Stomach (tissue), 19 donors: ENCODE measurements at places on chromosomes 6 and 20. TPM values are rescaled to one million over a fixed set of nuclear protein-coding genes. Genes with fewer than 3 reads are reported as not detected.

- H3K36me3 ChIP-seq, result no peaks in the 10 kb centered on the region
- H3K27ac ChIP-seq, result peak overlapping the region; percentile 6
- no peaks in the 10 kb centered on the region for H3K27me3 ChIP-seq
- no peaks in the 10 kb centered on the region for H3K4me1 ChIP-seq
Measured at GRCh38 chr6:32668226-32668747, 1.8 kb upstream of the HLA-DQB1 start.

DNA sequence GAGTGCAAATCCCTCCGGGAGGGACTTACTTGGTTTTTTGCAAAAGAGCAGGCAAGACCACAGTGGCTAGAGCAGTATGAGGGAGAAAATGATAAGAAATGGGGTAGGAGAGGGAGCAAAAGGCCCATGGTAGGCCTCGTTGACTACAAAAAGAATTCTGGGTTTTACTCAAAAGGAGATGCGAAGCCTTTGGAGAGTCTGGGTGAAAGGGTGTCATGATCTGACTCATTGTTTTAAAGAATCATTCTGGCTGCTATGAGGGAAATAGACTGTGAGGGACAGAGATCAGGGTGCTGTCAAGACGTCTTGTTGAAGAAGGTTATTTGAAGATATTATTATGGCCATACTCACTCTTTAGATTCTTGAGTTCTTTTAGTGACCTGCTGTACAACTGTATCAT is 13.0 kb downstream of the TBC1D32 start:
- no peaks in the 10 kb centered on the region for H3K4me1 ChIP-seq
- no peak overlapping the region for H3K4me3 ChIP-seq
- H3K27me3 ChIP-seq, result no peaks in the 10 kb centered on the region

DNA sequence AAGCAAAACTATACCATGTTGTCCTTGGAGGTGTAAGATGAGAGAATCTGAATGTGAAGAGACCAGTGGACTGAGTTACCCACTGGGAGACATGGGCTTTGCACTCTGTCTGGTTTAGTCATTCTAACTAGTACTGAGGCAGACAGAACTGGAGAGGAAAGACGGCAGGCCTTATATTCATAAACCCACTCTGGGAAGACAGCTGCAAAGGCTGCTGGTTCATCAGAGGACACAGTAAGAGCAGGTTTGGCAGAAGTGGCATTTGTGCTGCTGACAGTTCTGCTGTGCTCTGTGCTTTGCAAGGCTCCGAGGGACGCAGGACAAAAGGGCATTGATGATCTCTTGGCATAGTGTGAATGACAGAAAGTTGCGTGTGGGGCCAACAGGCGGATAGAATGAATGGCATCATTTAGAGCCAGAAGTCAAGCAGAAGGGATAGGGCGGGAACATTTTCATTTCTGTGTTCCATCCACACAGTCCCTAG is 142.3 kb upstream of the TENT5A start:
- H3K4me1 ChIP-seq, result peaks cover 9% of the 10 kb centered on the region
- H3K4me3 ChIP-seq, result no peak overlapping the region
- H3K27ac ChIP-seq, result peak overlapping the region; percentile 45
- DNase-seq, result peak; percentile 65
- H3K27me3 ChIP-seq, result no peaks in the 10 kb centered on the region
- no peaks in the 10 kb centered on the region for H3K36me3 ChIP-seq

The SLC52A3 gene
- 0.58 TPM for total RNA-seq
